ENCODE measurements at places on chromosomes 3 and 15. TPM values are rescaled to one million over a fixed set of nuclear protein-coding genes. Genes with fewer than 3 reads are reported as not detected.

- DNase-seq: no peak
Observed at GRCh38 chr3:55090291-55090690, 162.4 kb upstream of the LRTM1 start.

DNA sequence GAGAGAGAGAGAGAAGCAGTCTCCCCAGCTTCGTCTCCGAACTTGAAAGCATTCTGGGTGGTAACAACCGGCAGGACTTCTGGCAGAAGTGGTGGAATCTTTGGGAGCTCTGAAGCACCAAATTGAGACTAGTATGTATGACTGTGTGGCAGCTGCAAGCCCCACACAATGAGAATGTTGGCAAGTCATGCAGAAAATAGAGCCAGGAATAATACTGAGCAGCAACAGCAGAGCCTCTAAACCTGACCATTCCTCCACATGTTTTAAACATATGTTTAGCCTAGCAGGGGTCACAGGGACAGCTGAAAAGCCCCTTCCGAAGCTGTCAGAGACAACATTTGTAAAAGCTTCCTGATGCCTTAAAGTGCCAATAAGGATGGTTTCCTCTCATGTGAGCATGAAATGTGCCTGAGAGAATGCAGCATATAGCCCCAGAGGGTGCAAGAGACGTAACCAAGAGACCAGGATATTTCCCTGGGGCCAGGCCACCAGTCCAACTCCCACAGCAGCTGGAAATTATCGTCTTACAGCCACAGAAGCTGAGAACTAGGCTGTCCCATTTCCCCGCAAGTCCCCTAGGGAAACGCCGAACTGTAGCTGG is 178.6 kb upstream of the CCDC54 start:
- DNase-seq: no peak

BNC1 gene
- 0.29 TPM for total RNA-seq

OR4F15 gene
- total RNA-seq: not detected

DNA sequence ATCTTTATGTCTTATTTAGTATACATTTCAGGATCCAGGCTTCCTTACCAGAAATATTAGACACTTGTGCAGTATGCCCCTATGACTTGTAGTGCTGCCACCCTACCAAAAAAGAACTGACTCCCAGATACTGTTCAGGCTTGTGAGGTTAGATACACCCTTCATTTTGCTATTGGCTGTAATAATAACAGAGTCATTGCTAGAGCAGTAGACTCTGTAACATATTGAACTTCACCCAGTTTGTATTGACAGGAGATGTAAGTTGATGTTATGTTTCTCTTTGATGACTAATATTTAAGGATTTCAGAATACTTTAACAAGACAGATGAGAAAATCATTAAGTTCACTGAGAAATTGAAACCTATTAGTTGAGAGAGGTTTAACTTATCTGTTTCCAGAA is 32.9 kb downstream of the RNF111 start:
- DNase-seq: no peak

DNA sequence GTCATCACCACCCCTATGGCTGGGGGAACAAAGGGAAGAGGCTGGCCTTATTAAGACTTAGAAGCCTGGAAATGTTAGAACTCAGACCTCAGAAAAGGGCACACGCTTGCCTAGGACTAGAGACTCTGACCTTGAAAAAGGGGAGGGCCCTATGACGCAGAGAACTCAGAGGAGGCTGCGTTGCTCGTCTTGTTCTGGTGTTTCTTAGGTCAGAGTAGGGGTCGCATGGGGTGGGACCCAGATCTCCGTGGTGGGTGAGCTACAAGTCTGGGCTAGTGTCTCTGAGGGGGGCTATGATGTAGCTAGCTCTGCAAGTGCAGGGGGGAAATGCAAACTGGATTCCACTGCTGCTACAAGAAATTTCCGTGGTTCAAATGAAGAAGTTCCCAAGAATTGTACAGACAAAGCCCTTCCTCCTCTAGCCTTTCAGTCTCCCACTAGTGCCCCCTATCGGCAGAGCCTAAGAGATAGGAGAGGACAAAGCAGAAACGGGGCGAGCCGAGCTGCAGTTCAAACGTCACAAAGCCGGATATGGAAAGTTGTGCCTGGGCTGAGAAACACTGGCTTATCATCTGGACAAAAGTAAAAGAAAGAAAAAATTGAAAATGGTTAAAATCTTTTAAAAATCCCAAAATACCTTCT is 392.9 kb upstream of the ROBO2 start:
- DNase-seq: no peak

CCDC13 gene
- total RNA-seq: 3.3 TPM

- no peak for DNase-seq
Observed at GRCh38 chr15:93257920-93258319, 168.9 kb upstream of the RGMA start.

- no peak for DNase-seq
Observed at GRCh38 chr3:30657914-30658313, 51.5 kb downstream of the TGFBR2 start.

DNA sequence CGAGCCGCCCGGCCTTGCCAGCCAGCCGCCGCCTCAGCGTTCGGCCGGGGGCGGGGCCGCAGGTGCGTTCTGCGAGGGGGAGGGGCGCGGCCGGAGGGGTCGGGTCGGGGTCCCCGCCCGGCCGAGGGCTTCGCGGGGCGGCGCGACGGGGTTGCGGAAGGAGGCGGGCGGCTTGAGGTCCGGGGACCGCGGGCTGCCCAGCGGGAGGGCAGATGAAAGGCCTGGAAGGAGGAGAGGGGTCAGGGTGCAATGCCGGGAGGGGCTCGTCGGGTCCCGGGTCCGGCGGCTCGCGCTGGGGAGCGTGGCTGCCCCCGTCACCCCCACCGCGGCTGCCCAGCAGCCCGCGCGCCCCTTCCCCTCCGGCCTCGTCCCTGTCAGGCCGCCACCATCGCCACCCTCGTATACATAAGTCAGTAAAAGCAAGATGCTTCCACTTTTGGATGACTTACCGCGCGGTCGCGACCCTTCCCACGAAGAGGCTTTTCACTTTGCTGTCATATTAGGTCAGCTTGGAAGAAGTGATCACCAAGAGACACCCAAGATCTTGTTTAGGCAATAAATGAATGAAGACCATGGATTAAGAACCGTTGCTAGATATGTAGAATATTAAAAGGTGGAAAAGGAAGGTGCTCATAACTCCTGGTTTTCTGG is 620 bp upstream of the ANP32A start:
- DNase-seq: no peak

DNA sequence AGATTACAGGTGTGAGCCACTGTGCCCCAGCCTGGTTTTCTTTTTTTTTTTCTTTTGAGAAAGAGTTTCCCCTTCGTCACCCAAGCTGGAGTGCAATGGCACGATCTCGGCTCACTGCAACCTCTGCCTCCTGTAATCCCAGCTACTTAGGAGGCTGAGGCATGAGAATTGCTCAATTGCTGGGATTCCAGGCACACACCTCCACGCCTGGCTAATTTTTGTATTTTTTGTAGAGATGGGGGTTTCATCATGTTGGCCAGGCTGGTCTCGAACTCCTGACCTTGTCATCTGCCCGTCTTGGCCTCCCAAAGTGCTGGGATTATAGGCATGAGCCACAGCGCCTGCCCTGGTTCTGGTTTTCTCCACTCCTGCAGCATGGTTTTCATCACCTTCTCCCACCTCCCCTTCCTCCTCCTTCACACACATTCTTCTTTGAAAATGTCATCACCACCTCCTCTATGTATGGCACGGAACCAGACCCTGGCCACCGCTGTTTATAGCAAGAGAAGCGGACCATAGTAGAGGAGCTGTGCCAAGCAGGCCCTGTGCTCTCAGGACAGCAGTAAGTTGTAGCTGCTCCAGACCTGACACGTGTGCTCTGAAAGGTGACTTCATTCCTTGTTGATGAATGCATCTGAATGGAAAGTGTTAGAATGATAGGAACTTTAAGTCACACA is 14.6 kb upstream of the AHSG start:
- no peak for DNase-seq

DNA sequence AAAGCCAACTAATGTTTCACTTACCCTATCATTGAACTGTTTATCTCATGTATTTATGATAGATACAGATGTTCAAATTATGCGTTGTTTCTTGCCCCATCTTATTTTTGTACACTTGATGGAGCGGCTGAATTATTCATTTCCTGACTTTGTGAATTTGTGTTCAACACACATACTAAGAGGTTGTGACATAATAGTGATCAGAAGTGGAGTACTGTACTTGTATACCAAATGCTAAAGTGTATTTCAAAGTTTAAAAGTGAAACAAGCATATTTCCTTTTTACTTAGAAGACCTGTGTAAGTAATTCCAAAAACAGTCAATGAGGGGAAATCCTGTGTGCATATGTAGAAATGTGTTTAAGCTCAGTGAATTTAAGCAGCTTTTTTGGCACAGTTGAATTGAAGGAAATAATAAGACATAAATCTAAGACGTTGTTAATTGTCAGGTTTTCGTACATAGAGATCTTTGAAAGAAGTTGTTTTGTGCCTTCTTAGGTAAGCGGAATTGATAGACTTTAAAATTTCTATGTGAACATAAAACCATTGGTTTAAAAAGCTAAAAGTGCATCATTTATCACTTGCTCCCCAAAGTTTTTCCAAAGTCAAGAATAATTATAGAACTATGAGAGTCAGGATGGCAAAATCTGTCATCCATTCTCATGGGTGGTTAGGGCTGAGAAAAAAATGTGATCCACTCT is 1.9 kb downstream of the NFKBIZ start:
- DNase-seq: no peak

DNA sequence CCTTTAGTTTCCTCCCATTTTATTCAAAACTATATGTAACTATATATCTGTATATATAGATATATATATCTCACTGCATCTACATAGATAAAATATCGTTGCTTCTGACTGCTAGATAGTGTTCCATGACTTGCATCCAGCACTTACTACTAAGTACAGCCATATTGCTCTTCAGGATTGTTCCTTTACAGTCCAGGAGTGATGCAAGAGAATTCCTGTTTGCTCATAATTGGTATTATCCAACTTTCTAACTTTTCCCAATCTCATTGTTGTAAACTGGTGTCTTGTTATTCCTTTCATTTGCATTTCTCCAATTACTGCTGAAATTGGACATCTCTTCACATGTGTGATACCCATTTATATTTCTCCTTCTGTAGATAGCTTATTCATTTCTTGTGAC is 99.8 kb upstream of the STRIT1 start:
- DNase-seq: no peak

ITIH1 gene
- 0.65 TPM for total RNA-seq

- peak; percentile 85 for DNase-seq
Observed at GRCh38 chr3:9780458-9780812, 10.7 kb upstream of the CAMK1 start.
